GM06990 (cell line): ENCODE measurements at places on chromosomes 6 and 20.

- DNase-seq = no peak
Observed at GRCh38 chr6:33822575-33823395, 19.0 kb upstream of the MLN start.

DNA sequence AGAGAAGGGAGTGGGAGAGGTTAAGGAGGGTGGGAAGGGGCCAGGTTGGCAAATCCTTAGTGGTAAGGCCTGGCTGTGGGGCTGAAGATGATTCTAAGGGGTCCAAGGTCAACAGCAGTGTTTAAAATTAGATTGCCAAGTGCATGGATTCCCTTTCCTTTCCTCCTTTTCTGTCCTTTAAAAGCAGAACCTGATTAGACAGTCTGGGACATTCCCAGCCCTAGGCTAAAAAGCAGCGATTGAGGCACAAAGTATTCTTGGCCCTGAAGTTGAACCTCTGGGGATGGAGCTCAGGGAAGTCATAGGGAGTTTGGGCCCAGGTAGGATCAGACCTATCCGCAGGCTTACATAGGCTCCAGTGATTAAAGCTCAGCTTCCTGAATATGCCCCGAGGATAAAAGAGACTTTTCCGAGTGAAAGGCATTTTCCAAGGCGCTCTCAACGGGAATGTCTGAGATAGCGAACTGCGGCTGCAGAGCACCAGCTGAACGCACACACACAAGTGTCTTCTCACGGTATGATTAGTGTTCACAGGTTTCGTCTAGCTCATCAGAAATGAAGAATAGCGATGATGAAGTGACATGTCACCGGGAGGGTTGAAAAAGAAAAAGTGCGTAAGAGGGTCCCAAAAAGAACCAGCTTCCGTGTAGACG is 787 bp upstream of the CARMIL1 start:
- no peak for DNase-seq

DNA sequence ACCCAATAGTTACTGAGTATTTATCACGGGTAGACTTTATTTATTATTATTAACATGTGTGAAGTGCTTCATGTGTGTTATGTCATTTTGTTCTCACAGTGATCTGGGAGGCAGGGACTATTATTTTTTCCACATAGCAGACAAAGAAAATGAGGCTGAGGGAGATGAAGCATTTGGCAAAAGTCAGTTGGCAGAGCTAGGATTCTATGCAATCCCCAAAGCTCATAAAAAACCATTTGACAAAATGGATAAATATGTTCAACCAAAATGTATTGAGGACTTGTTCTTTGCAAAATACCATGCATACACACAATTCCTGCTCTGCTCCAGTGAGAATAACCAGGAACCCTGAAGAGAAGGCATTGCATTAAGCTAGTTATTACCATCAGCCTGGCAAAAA is 184.4 kb downstream of the HS3ST5 start:
- DNase-seq = no peak

GRCh38 chr6:125474061-125474460 is 172.3 kb upstream of the HDDC2 start:
- no peak for DNase-seq

DNA sequence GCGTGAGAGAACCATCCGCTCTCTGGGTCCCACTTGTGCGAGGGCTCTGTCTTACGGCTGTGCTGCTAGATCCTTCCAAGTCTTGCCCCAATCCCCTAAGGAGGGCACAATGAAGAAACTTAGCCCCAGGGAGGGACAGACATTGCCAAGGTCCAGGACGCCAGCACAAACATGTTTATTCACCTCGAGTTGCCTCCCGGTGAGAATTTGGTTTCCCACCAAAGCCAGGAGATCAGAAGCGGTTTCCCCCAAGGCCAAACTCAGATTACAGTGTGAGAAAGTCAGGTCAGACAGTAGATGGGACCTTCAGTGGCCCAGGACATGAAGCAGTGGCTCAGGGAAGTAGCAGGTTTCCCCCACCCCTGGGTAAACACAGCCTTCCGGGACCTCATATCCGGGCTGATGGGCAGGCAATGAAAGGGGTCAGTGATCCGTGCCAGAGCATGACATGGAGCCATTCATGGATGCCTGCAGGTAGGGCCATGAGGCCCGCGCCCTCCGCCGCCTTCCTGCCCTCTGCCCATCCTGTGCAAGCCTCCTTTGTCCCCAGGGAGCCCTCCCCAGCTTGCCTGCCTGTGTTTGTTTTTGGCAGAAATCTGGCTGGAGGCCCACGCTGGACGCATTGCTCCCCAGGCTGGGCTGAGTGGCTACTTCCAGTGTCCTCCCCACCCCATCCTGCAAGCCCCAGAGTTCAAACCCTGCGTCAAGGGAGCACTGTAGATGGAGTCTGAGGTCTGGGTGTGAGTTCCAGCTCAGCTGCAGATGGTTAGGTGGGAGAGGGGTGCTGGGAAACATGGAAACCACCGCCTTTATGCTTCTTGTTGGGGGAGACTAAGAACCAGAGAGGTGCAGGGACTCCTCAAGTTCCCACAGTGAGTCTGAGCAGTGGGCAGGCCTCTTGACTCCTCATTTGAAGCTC is 2.0 kb downstream of the BPIFB2 start:
- no peak for DNase-seq

GRCh38 chr6:83055366-83055964 is 10.2 kb downstream of the UBE3D start:
- DNase-seq = no peak

DNA sequence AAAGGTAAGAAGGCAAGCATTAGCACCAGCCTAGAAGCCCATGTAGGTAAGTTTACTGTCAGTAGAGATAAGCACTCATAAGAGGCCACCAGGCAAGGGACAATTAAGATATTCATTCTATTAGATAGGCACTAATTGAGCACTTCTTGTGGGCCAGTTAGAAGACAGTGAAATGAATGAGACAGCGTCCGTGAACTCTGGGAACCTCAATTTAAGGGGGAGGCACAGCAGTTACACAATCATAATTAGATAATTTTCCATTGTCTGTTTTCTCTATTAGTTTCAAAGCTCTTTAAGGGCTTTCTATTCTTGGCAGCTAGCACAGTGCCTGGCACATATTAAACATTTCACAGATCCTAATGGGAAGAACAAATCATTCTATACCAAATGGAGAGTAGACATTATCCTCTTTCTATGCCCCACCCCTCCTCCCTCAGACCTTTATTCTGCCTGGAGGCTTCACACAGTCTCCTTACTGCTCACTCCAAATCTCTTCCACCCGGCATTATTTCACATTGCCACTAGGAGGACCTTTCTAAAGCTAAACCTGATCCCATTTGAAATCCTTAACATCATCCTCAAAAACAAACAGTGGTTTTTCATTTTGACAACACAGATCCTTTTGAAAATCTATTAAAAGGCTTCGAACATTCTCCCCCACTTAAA is 529.6 kb downstream of the ADGRB3 start:
- DNase-seq = no peak

DNA sequence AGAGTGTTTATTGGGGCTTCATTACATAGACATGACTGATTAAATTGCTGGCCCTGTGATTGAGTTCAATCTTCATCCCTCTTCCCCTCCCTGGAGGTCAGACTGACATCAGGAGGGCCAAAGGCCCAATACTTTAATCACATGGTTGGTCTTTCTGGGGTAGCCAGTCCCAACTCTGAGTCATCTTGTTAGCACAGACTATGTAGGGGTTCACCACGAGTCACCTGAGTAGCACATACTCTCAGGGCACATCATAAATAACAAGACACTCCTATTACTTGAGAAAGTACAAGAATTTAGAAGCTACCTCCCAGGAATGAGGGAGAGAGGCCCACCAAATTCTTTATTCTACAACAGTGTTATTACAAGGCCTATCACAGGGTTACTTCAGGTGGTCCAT is 11.3 kb downstream of the GINS1 start:
- no peak for DNase-seq

- no peak for DNase-seq
Observed at GRCh38 chr20:22984008-22984407, 51.1 kb upstream of the SSTR4 start.

DNA sequence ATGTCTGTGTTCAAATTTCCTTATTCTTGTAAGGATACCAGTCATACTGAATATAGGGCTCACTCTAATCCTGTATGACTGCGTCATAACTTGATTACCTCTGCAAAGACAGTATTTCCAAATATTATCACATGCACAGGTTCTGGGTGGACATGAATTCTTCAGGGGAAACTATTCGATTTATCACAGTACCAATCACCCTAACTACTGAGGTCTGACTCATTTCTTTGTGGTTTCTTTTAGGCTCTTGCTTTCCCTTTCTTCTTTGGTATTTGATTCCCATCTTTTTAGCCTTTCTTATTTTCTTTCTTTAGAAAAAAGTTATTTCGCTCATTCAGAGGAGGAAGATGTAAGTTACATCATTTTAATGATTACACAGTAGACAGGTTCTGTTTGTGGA is 40.3 kb upstream of the TBX18 start:
- no peak for DNase-seq

GRCh38 chr20:7742479-7742878 is 197.8 kb downstream of the HAO1 start:
- no peak for DNase-seq

DNA sequence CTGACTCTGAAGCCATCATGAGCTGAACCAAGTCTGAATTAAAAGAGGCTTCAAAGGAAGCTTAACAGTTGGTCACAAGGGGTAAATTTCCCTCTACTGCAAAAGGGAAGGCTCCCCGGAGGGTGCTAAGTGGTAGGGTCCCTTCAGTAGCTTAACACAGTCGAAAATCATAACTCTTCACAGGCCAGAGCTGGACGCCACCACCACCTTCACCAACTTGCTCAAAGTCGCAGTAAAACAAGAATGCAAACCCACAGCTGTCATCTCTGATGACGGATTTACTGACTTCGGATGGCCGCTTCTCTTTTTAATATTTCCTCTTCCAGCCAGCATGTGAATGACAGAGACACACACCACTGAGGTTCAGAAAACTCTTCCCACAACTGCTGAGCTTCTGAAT is 144.7 kb upstream of the FBXL4 start:
- DNase-seq = no peak
